ENCODE measurements at places on chromosomes 16 and 17.

DNA sequence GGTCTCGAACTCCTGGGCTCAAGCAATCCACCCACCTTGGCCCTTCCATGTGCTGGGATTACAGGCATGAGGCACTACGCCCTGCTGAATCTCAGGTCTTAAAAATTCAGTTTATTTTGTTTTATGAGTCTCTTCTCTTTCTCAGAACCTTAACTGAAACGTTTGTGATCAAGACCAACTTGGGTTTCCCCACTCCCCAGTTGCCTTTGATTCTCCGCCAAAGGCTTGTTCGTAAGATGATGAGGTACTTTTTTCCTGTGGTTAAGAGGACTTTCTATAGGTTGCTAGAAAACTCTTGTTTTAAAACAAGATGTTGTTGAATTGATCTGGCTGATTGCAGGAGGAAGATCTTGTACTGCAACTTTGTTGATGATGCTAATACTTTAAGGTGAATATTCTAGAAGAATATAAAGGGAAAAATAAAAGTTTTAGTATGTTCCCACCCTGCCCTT lies 11.7 kb downstream of the ABCC1 start:
- DNase-seq, result no peak

GRCh38 chr17:1561420-1562175 lies 994 bp downstream of the PITPNA start:
- no peak for DNase-seq

- no peak for DNase-seq
These were observed 471.9 kb downstream of the PMP22 start for GRCh38 chr17:14793237-14793636.

DNA sequence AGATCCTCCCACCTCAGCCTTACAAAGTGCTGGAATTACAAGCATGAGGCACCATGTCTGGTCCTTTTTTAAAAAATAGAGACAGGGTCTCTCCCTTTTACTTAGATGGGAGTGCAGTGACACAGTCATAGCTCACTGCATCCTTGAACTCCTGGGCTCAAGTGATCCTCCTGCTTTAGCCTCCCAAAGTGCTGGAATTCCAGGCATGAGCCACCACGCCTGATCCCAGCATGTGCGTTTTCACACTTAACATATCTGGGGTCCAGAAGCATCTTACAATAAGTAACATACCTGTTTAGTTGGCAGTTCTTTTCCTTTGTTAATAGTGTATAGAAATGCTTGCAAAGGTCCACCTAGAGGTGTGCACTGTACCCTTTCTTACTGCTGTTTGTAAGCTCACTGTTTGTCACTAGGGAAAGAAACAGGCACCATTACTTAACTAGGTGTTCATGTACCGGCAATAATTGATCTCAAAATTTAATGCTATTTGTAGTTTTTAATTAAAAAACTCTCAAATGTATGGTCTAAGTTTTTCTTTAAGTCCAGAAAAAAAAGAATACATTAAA lies 221.7 kb downstream of the RPTOR start:
- no peak for DNase-seq

- no peak for DNase-seq
These were observed 40.7 kb downstream of the FOXK2 start for GRCh38 chr17:82560252-82560642.

GRCh38 chr17:37708616-37709212 lies 36.1 kb downstream of the HNF1B start:
- DNase-seq, result no peak

- no peak for DNase-seq
These were observed 29.9 kb downstream of the NOG start for GRCh38 chr17:56623383-56623782.

- DNase-seq, result no peak
These were observed 99.5 kb downstream of the FTO start for GRCh38 chr16:53803451-53803850.

DNA sequence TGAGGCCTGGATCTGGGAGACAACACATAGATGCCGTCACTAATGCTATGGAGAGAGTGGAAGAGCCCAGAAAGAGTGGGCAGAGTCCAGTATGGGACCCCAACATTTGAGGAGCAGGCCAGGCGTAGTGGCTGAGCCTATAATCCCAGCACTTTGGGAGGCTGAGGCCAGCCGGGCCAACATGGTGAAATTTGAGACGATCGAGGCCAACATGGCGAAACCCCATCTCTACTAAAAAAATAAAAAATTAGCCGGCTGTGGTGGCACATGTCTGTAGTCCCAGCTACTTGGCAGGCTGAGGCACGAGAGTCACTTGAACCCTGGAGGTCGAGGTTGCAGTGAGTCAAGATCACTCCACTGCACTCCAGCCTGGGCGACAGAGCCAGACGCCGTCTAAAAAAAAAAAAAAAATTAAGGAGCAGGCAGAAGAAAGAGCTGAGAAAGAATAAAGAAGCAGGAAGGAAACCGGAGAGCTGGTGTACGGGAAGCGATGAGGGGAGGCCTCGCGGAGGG lies 6.0 kb upstream of the DNAI2 start:
- DNase-seq, result no peak

- DNase-seq, result no peak
These were observed 203.7 kb downstream of the LGALS9B start for GRCh38 chr17:20263595-20263994.
